ENCODE measurements at places on chromosomes 12 and 14.

- no peak for DNase-seq
Measured at GRCh38 chr12:1801303-1801975, 18.9 kb upstream of the LRTM2 start.

- DNase-seq: no peak
Measured at GRCh38 chr12:108570743-108571608, 8.6 kb downstream of the ISCU start.

DNA sequence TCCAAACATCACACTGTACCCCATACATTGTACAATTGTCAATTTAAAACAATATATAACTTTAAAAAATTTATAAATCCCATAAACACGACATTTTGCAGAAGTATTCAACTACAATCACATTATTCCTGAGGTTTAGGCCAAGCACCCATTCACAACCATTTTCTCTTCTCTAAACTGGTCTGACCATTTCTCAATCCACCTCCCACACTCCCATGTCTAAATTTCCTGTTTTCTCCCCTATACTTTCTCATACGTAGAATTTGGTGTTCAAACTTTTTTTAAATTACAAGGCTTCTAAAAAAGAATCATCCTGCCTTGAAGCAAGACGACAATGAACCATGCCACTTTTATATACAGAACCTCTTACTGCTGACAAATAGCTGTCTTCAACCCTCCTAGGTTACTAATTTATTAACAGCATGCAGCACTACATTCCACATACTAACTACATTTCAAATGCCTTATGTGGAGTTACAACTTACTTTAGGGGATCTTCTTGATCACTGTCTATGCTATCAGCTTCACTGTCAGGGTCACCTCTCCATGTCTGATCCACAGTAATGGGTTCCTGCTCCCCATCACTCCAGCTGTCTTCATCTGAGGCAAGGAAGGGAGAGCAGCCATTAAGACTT, 3.4 kb downstream of the KANSL2 start:
- no peak for DNase-seq

- no peak for DNase-seq
Measured at GRCh38 chr12:1277905-1278304, 286.9 kb downstream of the ERC1 start.

DNA sequence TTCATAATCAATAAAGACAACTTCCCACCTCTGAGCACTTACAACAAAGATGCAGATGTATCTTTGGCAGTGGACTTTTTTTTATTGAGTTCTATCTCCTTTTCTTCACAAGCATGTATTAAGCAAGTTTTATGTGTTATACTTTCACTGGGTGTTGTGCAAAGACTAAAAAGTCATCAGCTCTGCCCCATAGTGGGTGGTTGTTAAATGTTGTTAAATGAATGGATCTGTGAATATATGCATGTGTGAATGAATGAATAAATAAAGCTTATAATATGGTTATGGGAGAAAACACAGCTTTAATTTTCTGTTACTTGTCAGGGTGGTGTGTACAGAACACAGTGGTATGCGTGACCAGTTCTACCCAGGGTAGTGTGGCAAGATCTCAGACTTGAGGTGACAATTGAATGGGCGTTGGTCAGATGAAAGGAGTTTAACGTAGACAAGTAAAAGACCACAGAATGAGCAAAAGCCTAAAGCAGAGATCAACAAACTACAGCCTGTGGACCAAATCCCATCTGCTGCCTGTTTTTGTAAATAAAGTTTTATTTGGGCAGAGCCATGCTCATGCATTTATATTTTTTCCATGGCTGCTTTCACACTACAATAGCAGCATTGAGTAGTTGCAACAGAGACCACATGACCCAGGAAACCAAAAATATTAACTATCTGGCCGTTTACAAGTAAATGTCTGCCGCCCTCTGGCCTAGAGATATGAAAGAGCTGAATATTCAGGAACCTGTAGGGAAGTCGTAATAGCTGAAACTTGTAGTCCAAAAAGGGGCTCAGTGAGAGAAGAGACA, 207.4 kb upstream of the EEA1 start:
- no peak for DNase-seq

GRCh38 chr14:96001866-96002497, 37.2 kb upstream of the C14orf132 start:
- no peak for DNase-seq

- DNase-seq: no peak
Measured at GRCh38 chr12:31813305-31813704, 84.5 kb upstream of the AMN1 start.

- DNase-seq: no peak
Measured at GRCh38 chr12:25187781-25188180, 7.2 kb downstream of the DNAI7 start.

DNA sequence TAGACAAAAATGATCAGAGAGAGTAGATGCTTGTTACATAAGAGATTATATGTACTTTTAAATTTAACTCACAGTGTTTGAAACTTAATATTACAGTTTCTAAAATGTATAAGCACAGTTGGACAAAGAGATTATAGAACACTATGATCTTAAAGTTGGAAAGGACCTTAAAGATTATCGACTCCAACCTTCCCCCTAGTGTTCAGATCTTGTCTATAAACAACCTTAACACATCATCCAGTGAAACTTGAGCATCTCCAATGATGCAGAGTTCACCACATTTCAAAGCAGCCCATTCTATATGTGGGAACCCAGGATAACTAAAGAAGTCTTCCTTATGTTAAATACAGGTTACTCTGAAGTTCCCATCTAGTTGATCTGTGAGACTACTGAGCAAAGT, 480.8 kb downstream of the RMST start:
- DNase-seq: no peak

DNA sequence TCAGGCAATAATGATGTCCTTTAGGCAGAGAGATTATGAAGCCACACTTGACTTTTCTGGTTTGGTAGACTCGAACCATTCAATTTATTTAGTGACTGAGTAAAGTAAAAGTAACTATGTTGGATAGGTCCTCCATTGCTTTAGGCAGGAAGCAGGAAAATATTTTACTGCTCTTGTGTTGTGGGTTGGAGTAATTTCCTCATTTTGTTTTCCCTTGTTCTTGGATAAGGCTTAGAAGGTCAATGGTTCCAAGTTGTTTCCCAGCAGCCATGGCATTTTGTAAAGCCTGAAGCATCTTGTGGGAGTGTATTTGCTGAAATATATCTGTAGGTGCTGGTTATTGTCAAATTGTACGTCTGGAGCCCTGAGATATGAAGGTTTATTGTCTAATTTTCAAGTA, 161.2 kb upstream of the SLC38A2 start:
- DNase-seq: no peak

DNA sequence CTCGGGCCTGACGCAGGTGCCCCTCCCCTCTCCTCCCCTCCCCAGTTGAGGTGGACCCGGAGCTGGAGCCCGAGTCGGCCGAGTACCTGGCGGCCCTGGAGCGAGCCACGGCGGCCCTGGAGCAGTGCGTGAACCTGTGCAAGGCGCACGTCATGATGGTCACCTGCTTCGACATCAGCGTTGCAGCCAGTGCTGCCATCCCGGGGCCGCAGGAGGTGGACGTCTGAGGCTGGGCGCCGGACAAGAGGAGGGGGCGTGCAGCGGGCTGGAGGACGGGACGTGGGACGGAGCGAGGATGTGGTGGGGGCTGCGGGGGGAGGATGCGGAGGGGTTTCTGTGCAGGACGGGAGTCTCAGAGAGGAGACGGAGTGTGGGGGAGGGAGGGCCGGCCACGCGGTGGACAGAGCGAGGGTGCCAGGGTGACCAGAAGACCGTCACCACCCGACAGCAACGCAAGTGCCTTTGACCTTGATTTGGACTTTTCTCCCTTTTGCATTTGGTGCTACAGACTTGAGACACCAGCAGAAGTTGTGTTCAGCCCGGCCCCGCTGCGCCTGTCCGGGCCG, 41.3 kb downstream of the KIF26A start:
- no peak for DNase-seq

DNA sequence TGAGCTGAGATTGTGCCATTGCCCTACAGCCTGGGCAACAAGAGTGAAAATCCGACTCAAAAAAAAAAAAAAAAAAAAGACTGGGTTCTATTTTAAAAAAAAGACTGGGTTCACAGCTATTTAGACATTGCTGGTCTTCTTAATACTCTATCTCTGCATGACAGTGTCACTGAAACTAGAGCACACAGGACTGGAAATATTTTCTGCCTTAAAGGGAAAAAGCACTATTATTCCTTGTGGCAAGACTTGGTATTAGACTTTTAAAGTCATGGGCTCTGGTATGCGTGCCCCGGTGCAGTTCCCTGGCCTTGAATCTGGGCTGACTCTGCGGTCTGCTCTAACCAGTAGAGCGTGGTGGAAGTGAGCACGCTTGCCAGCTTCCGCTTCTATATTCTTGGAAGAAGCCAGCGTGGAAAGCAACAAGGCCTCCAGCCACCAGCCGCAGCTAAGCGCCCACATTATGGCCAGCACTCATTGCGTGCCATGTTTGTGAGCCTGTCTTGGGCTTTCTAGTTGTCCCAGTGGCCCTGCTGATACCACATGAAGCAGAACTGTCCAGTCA, 31.3 kb downstream of the PRKAB1 start:
- no peak for DNase-seq

GRCh38 chr14:76756371-76756750, 4.9 kb upstream of the VASH1 start:
- no peak for DNase-seq

DNA sequence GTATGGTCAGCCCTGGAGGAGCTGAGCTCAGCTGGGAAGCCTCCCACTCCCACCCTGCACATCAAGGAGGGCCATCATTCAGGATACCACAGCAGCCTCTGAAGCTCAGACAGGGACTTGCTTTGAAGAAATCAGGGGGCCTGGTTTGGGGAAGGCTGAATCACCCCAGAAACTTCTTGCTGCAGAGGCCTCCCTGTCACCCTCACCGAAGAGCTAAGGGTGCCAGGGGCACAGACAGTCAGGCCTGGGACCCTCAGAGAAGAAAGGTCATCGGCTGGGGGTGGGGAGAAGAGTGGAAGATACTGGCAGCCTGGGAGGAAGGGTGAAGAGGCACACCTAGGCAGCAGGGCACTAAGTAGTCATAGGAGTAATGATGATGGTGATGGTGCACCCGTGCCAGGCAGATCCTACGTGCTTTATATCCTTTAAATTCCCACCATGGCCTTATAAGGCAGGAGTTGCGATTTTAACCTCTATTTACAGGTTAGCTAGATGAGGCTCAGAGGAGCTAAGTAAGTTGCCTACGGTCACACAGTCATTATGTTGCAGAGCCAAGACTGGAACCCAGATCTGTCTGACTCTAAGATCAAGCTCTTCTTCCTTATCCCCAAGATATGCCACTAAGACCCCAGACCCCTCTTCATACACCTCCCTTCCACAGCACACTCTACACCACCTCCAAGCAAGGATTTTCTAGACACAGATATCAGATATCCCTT, 28.5 kb upstream of the PNMA1 start:
- no peak for DNase-seq

- DNase-seq: no peak
Measured at GRCh38 chr14:104724981-104725771, 1.1 kb downstream of the ADSS1 start.

- DNase-seq: no peak
Measured at GRCh38 chr14:93263416-93263815, 56.4 kb downstream of the UBR7 start.

DNA sequence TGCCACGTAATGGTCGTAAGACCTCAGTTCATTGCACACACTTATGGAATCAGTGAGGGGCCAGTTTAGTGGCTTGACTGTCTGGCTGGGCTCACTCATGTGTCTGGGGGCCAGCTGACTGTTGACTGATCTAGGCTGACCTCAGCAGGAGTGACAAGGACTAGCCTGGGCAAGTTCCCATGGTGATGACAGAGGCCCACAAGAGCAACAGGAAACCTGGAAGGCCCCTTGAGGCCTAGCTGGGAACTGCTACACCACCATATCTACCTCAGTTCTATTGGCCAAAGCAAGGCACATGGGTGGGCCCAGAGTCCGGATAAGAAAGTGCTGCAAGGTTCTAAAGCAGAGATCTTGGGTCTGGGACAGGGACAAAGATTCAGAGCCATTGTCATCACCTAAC, 21.3 kb upstream of the RFLNA start:
- DNase-seq: no peak

- DNase-seq: no peak
Measured at GRCh38 chr12:15756822-15757221, 32.4 kb downstream of the EPS8 start.

DNA sequence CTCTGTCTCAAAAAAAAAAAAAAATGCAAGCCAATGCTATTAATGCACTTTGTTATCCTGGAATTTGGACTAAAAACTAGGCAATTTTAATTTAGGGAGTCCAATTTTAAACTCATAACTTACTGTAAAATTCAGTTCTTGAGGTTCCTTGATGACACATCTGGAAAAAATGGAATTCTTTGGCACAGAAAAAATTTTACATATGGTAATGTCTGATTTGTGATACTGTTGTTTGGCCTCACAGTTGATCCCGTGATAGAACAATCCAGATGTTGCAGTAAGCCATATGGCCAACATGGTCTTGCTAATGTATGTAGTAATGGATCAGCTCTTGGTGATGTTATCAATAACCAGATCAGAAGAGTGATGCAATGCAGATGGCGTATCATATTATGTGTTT, 1089.8 kb downstream of the FLRT2 start:
- DNase-seq: no peak

DNA sequence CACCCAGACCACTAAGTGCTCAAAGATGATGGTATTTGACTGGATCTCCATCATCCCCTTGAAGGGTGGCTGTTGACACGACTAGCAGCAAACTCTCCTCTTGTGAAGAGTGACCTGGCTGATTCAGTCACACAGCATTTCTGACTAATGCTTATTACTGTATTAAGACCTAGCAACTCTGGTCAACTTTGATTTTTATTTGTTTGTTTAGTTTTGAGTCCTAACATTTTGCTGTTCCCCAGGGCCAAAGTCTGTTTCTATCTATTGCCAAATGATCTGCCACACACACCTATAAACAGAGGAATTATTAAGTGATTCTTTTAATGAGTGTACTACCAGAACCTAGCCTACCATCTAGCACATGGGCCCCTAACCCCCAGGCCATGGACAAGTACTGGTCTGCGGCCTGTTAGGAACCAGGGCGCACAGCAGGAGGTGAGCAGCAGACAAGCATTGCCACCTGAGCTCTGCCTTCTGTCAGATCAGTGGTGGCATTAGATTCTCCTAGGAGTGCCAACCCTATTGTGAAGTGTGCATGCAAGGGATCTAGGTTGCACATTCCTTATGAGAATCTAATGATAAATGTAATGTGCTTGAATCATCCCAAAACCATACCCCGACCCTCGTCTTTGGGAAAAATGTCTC, 120.0 kb downstream of the RPS6KA5 start:
- DNase-seq: no peak

DNA sequence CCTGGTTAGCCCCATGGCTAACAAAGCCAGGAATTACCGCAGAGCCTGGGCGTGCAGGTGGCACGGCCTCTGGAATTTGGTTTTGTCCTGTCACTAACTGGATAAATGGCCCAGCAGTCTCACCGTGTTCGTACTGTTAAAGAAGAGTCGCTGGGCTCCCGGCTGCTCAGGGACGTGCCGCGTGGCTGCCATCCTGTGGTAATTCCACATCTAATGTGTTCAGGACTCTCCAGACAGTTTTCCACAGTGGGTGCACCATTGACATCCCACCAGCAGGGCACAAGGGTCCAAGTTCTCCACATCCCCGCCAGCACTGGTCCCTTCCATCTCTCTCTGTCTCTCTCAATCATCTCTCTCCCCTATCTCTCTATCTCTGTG, 19.6 kb downstream of the NOC4L start:
- DNase-seq: no peak

GRCh38 chr12:68665016-68665569, 21.7 kb upstream of the NUP107 start:
- DNase-seq: no peak
